ENCODE measurements at places on chromosomes 3 and 15.
A peak's percentile ranks its signal among the peaks of the same experiment; 100 is the strongest.

DNA sequence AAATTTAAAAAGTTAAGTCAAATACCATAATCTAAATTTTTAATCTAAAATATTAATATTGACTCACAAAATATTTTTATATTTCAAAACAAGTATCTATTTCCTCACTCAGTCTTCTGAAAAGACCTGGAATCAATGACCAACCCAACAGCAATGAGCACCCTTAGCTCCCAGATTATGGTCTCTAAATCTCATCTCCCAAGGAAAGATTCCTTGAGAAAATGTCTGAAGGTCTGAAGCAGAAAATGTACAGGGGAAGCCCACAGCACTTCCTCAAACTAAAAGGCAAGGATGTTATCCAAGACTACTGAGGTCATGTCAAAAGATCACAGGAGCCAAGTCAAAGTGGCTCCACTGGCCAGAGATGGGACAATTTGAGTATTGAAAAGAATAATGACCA, 51.0 kb upstream of the SLCO2A1 start:
- no peak for DNase-seq

DNA sequence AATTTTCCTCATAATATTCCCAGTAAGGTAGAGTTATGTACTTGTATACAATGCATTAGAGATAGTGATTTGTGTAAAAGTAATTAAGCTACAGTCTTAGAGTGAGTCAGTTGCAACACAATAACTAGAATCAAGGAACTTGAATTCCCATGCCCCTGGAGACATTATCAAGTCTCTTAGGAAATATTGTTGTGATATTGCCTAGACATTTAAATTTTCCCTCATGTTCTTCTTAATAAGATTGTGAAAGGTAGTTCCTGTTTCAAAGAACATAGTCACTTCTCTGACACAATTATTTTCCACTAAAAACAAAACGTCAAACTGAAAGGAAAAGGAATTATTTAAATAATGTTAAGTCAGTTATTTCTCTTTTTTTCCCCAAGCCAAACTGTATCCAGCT, 13.0 kb upstream of the ATP1B3 start:
- no peak for DNase-seq

DNA sequence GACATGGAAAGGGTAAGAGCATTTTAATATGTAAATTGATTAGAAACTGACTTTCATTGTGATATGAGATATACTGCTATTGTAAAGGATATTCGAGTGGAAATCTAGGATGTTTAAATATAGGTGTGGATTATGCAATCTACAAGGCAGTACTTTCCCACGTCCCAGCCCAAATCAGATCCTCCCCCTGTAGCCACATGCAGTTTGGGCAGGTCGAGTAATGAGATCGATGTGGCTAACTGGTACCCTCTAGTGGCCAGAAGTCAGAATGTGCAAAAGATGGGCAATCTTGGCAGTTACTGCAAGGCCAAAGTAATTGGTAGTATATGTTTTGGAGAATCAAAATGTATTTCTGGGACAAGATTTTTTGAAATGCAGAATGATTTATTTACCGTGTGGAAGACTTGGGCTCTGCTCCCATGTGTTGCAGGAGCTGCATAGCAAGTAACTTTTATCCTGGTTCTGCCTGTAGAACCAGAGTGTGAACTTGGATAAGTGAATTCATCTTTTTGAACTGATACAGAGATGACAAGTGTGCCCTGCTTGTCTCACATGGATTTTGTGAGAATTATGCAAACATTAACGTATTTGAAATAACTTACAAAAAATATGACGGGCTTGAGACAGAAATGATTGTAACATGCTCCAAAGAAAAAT, 94.5 kb upstream of the ADAMTSL3 start:
- DNase-seq: peak; percentile 84

DNA sequence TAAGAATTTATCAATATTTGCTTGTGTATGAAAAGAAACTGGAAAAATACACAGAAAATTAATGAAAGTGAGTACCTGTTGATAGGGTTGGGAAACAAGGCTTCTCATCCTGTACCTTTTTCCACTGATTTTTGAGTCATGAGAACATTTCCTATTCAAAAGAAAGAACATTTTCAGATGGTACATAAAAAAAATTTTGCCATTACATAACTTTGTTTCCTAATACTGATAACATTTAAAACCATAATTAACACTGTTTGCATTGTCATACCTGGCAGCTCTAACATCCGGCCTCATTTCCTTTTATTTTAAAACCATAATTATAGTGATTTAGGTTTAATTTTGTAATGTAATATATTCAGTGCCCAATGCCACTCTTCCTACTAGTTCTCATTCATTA, 11.7 kb downstream of the NKTR start:
- DNase-seq: no peak

GRCh38 chr3:45647148-45647619, 42.0 kb upstream of the SACM1L start:
- DNase-seq: peak; percentile 85

- peak; percentile 97 for DNase-seq
These were observed at the start of gene IL17RD for GRCh38 chr3:57164657-57165573. Gene IL17RD (minus strand): TSS chr3:57165353. CDS start chr3:57165286, 67 bp downstream.

GRCh38 chr3:159620281-159620680, 368.4 kb upstream of the IL12A start:
- peak; percentile 33 for DNase-seq

GRCh38 chr3:196210673-196211556, at the start of gene ZDHHC19:
Gene ZDHHC19 (minus strand): TSS chr3:196211400. CDS start chr3:196211315, 85 bp downstream.
- DNase-seq: no peak

DNA sequence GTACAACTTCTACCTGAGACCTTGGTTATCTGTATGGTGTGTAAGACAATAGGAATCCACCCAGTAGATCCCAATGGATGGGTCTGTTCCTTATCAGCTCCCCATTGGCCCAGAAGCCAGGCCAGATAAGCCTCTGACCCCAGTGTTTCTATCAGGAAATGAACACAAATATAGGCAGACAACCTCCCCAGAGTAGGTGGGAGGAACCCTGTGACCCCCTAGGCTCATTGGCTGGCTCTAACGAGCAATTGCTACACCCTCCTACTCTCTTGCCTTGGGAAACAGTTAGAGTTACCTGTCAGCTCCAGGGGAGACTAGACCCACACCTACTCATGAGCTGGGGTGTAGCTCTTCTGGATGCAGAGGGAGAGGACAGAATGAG, 299.9 kb downstream of the UACA start:
- DNase-seq: no peak

GRCh38 chr15:87947560-87947959, 309.0 kb downstream of the NTRK3 start:
- DNase-seq: no peak

DNA sequence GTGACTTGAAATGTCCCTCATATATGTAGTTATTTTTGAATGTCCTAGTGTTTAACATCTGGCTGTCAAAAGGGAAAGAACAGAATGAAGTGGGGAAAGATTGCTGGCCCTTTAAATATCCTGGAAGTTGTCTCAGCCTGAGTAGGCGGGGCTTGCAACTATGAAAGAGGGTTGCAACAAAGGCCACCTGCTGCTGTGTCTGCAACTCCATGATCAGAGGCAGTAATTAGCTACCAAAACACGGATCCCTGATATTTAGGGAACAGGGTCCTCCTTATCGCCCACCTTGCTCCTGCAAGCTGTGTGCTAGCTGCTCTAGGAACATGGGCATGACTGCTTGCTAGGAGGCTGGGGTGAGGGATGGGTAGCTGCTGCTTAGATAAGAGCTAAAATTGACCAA, 100.2 kb upstream of the CFAP20DC start:
- no peak for DNase-seq

GRCh38 chr3:33360136-33360825, 79.9 kb downstream of the UBP1 start:
- peak; percentile 58 for DNase-seq

- DNase-seq: no peak
These were observed 142.0 kb upstream of the ATP2B2 start for GRCh38 chr3:10647376-10647775.

- no peak for DNase-seq
These were observed 365.8 kb upstream of the MCTP2 start for GRCh38 chr15:93865586-93865985.

DNA sequence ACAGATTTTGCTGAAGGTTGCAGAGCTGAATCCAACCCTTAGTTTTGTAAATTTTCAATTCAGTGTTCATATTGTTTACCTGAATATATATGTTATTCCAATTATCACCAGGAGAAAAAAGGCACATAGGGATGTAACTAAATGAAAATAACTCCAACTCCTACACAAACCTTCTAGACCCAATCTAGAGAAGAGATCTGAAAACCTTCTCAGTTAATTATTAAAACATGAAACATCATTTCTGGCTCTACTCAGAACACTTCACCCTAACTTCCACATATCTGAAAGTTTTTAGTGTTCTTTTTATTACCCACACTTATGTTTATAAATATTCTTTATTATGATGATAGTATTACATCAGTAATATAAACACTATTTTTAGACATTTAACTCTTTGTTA, 76.6 kb downstream of the LRRFIP2 start:
- no peak for DNase-seq

- DNase-seq: no peak
These were observed 7.5 kb upstream of the PPP1R14D start for GRCh38 chr15:40836020-40836419.

DNA sequence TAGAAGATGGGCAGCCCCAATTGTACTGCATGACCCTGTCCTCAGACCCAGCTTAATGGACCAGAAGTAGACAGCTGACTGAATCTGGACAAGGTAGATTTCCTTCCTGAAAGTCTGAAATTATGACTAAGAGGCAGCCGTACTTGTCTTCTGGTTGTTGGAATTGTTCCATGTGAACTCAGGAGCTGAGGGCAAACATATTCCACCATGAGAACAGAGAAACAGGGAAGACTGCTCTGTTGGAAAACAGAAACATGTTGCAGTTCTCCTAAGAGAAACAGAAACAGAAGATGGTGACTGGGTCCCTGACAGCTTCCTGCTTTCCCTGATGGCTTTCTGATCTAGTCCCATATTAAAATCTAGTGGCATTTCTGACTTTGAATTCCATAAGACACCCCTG, 24.1 kb downstream of the POPDC2 start:
- DNase-seq: no peak

DNA sequence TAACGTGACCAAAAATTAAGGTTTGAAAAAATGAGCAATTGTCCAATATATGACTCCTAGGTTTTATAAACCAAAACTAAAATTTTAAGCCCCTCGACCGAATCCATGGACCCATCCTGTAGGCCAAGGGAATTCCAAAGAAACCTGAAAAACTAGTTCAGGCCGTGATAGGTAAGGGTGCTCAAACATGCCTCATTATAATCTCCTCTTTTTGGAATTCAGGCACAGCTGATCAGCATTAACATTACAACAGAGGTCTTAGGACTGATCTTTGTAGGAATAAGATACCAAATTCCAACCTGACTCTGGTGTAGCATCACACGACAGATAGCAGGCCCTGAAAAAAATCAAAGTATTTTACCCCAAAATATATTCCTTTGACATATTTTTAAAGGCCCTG, 155.7 kb downstream of the NEK10 start:
- no peak for DNase-seq

DNA sequence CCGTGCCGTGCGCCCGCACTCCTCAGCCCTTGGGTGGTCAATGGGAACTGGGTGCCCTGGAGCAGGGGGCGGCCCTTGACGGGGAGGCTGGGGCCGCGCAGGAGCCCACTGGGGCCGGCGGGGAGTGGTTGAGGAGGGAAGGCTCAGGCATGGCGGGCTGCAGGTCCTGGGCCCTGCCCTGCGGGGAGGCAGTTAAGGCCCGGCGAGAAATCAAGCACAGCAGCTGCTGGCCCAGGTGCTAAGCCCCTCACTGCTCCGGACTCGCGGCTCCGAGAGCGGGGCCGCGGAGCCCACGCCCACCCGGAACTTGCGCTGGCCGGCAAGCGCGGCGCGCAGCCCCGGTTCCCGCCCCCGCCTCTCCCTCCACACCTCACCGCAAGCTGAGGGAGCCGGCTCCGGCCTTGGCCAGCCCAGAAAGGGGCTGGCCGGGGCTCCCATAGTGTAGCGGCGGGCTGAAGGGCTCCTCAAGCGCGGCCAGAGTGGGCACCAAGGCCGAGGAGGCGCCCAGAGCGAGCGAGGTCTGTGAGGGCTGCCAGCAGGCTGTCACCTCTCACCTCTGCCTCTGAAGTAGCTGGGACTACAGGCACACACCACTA, 7.8 kb downstream of the GP9 start:
- DNase-seq: no peak

DNA sequence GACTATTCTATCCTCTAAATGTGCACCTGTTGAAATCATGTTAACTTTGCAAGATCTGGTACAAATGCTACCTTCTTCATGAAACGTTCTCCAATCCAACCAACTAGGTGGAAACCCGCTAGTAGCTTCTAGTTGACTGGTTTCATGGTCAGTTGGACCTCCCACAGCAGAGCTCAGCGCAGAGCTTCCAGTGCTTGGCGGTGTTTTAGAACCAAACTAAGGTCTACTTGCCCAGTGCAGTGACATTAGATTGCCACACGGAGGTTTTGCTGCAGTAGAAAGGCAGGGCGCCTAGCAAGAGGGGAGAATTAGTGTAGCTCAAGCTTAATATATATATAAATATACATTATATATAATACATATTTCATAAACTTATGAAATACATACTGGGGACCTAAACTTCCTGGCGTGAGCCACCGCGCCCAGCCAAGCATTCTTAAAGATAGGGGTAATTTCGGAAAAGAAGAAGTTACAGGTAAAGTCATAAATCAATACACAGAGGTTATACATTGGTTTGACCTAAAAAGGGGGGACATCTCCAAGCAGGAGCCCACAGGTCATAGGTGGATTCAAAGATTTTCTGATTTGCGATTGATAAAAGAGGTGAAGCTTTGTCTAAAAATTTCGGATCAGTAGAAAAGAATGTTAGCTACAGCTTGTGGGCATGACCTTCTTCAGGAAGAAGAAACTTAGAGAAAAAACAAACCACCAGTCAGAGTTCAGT, 2.1 kb upstream of the OXSR1 start:
- DNase-seq: no peak

- DNase-seq: no peak
These were observed 53.5 kb upstream of the KPNA4 start for GRCh38 chr3:160618878-160619277.

- no peak for DNase-seq
These were observed 4.9 kb downstream of the ISL2 start for GRCh38 chr15:76341366-76342057.

DNA sequence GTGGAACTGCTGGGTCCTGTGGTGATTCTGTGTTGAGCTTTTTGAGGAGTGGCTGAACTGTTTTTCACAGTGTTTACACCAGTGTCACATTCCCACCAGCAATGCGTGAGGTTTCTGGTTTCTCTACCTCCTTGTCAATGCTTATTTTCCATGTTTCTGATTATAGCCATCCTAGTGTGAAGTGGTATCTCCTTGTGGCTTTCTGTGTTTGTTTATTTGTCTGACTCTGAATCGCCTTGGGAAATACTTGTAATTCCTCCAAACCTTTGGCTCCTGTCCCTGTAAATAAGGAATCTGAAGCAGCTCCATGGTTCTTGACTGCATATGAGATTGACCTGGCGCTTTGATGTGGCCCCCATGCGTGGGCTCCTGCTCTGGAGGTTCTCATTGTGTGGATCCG, 20.6 kb downstream of the FAN1 start:
- DNase-seq: peak; percentile 53

- no peak for DNase-seq
These were observed 81.4 kb downstream of the IL1RAP start for GRCh38 chr3:190595179-190595795.
